ENCODE measurements at places on chromosomes 12 and 14. TPM values are rescaled to one million over a fixed set of nuclear protein-coding genes. Genes with fewer than 3 reads are reported as not detected.

DNA sequence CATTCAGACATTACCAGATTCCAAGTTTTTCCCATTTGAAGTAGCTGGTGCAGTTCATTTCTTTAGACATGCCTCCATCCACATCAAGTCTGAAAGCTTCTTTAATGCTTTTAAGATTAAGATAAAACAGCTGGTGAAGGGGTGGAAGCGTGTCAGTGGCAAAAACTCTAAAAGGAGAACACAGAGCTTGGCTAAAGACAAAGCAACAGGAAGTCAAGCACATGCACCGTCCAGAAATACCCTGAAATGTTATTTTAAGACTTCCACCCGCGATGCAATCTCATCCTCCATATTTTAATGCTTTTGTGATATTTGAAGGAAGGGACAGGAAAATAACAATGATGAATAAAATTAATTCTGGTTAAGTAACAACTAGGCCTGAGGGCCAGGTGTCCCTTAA lies 31.8 kb downstream of the PPM1H start:
- H3K27ac ChIP-seq = no peak overlapping the region
- H3K36me3 ChIP-seq = no peaks in the 10 kb centered on the region
- H3K4me1 ChIP-seq = no peaks in the 10 kb centered on the region
- H3K27me3 ChIP-seq = peaks cover 4% of the 10 kb centered on the region

GRCh38 chr14:105852378-105853088 lies 326.1 kb downstream of the TMEM121 start:
- no peak overlapping the region for H3K27ac ChIP-seq
- H3K27me3 ChIP-seq = no peaks in the 10 kb centered on the region
- H3K36me3 ChIP-seq = no peaks in the 10 kb centered on the region
- H3K4me3 ChIP-seq = no peak overlapping the region
- DNase-seq = no peak

GRCh38 chr12:128664501-128664900 lies 159.3 kb downstream of the SLC15A4 start:
- H3K36me3 ChIP-seq = no peaks in the 10 kb centered on the region
- no peak for DNase-seq
- no peak overlapping the region for H3K4me3 ChIP-seq
- no peak overlapping the region for H3K27ac ChIP-seq
- H3K4me1 ChIP-seq = no peaks in the 10 kb centered on the region

DNA sequence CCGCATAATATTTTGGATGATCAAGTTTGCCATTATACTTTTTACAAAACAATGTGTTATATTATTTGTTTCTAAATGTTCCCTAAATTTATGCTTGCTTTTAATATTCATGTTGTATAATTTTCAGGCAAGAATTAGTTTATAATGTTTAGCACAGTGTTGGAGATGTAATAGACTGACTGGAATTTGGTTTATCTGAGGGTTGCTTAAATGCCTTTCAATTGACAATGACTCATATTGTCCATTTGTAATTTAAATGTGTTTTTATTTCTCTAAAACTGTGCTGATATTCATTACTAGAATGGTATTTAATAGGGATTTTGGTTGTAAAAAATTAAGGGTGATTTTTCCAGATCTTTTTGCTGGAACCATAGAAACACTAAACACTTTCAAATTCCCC lies 788.4 kb downstream of the SLC6A15 start:
- no peaks in the 10 kb centered on the region for H3K4me1 ChIP-seq
- H3K27me3 ChIP-seq = no peaks in the 10 kb centered on the region
- no peak overlapping the region for H3K4me3 ChIP-seq

GRCh38 chr12:68234140-68234539 lies 8.5 kb upstream of the IL26 start:
- no peak overlapping the region for H3K4me3 ChIP-seq
- H3K36me3 ChIP-seq = no peaks in the 10 kb centered on the region
- H3K4me1 ChIP-seq = peaks cover 2% of the 10 kb centered on the region
- no peak overlapping the region for H3K27ac ChIP-seq

DNA sequence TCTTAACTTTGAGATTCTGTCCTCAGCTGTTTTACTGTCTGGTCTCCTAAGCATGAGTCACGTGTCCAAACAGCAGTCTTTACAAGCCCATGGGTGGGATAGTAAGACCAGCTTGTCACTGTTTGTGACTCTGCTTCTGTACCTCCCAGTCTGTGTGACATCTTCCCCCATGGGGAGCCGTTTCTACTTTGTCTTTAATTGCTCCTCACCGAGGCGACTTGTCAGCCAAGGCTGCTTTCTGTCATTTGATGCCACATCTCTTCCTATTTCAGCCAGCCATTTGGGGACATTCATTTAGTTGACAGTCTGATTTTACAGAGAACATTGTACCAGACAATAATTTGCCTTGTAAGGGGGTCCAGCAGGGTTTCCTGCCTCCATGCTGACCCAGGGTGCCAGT lies 534.8 kb downstream of the NRXN3 start:
- H3K27me3 ChIP-seq = no peaks in the 10 kb centered on the region
- no peak overlapping the region for H3K27ac ChIP-seq
- no peaks in the 10 kb centered on the region for H3K36me3 ChIP-seq
- H3K4me3 ChIP-seq = no peak overlapping the region

- no peaks in the 10 kb centered on the region for H3K36me3 ChIP-seq
- DNase-seq = no peak
- no peak overlapping the region for H3K4me3 ChIP-seq
- H3K4me1 ChIP-seq = no peaks in the 10 kb centered on the region
- peaks cover 35% of the 10 kb centered on the region for H3K27me3 ChIP-seq
Measured at GRCh38 chr12:508145-508544, 48.4 kb downstream of the B4GALNT3 start.

DNA sequence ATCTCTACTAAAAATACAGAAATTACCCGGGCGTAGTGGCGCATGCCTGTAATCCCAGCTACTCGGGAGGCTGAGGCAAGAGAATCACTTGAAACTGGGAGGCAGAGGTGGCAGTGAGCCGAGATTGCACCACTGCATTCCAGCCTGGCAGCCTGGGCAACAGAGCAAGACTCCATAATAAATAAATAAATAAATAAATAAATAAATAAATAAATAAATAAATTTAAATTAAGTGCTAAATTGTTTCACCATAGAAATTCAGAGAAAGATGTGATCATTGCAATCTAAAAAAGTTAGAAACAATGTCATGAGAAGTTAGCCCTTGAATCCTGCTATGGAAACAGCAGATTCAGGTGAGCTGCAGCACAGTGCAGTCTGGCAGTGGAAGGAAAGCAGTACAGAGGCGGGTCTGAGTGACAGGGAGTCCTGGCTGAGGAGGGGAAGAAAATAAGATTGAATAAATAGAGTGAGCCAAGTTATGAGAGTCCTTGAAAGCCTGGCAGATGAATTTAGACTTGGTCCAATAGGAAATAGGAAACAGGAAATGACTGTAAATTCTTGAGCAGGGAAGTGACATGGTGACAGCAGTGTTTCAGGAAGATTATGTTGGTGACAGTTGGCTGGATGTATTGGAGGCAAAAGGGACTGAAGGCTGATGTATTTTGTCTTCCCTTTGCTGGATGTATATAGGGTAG lies 241.5 kb downstream of the GXYLT1 start:
- no peak for DNase-seq
- no peak overlapping the region for H3K4me3 ChIP-seq
- H3K36me3 ChIP-seq = no peaks in the 10 kb centered on the region

GRCh38 chr12:23230899-23231298 lies 605.9 kb downstream of the ETNK1 start:
- no peaks in the 10 kb centered on the region for H3K27me3 ChIP-seq
- DNase-seq = no peak
- no peaks in the 10 kb centered on the region for H3K4me1 ChIP-seq
- no peak overlapping the region for H3K4me3 ChIP-seq

- H3K27me3 ChIP-seq = no peaks in the 10 kb centered on the region
- H3K4me1 ChIP-seq = peaks cover 12% of the 10 kb centered on the region
- peaks cover 18% of the 10 kb centered on the region for H3K36me3 ChIP-seq
- DNase-seq = peak; percentile 74
- H3K4me3 ChIP-seq = no peak overlapping the region
Measured at GRCh38 chr14:35406506-35407305, 2.2 kb upstream of the NFKBIA start.

DNA sequence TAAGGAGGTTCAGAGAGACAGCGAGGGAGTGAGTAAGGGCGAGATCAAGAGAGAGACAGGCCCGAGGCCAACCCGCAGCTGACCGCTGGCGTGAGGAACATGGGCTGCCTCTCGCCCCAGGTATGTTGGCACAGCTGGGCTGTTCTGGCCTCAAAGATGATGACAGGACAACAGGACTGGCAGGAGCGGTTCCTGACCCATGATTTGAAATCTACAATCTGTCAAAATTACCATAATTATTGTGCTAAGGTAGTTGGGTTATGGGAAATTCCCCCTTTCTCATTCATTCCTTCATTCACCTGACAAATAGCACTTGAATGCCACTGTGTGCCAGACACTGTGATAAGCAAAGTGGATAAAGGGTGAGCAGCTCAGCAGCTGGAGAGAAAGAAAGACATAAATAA lies 5.1 kb upstream of the ENDOU start:
- H3K36me3 ChIP-seq = no peaks in the 10 kb centered on the region
- H3K4me3 ChIP-seq = no peak overlapping the region
- H3K4me1 ChIP-seq = peaks cover 23% of the 10 kb centered on the region

DNA sequence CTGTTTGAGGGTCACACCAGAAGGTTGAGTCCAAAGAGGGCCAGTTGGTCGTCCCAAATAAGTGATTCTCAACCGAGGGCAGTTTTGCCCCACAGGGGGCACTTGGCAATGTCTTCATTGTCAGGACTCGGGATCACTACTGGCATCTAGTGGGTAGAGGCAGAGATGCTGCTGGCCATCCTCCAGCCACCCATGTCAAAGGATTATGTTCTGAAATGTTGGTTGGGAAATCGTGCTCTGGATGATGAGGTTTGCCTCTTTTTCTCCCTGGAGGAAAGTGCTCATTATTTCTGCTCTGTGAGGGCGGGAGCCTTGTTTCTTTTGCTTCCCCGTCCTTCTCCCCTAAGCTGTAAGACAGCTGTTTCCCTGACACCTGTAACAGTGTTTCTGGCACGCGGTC lies 3.6 kb downstream of the ZNF839 start:
- DNase-seq = peak; percentile 81
- peaks cover 5% of the 10 kb centered on the region for H3K36me3 ChIP-seq
- H3K27me3 ChIP-seq = no peaks in the 10 kb centered on the region
- H3K4me1 ChIP-seq = peaks cover 10% of the 10 kb centered on the region

DNA sequence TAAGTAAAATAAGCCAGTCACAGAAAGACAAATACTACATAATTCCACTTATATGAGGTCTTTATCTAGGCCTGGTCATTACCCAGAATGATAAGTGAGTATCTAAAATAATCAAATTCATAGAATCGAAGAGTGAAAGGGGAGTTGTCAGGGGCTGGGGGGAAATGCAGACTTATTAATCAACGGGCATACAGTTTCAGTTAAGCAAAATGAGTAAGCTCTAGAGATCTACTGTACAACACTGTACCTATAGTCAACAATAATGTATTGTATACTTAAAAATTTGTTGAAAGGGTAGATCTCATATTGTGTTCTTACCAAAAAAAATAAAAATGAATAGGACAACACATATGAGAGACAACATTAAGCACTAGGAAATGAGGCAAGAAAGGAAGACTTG lies 13.3 kb downstream of the BTBD7 start:
- H3K27ac ChIP-seq = no peak overlapping the region
- no peak for DNase-seq
- no peaks in the 10 kb centered on the region for H3K27me3 ChIP-seq
- no peak overlapping the region for H3K4me3 ChIP-seq
- no peaks in the 10 kb centered on the region for H3K36me3 ChIP-seq
- H3K4me1 ChIP-seq = peaks cover 12% of the 10 kb centered on the region

APOF gene
- not detected for total RNA-seq

NTF3 gene
- 12.2 TPM for total RNA-seq

CLEC6A gene
- total RNA-seq = not detected

KLRD1 gene
- under 0.01 TPM for total RNA-seq
